ENCODE measurements at places on chromosomes 6 and 20.

DNA sequence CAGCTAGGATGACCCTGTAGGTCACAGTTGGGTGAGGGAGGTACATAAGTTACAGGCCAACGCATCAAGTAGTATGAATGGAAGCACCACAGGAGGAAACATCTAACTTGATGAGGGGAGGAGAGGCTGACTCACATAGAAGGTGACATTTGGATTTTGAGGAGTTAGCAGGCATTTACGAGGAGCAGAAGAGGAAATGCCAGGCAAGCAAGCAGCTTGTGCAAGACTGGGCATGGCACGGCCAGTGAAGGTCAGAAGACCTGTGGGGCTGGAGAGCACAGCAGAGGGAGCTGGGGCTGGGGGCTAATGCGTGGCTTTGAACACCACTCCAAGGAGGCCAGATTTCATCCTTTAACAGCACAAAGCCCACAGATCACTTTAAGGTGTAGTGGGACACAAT lies 37.8 kb downstream of the MUC22 start:
- DNase-seq: no peak

DNA sequence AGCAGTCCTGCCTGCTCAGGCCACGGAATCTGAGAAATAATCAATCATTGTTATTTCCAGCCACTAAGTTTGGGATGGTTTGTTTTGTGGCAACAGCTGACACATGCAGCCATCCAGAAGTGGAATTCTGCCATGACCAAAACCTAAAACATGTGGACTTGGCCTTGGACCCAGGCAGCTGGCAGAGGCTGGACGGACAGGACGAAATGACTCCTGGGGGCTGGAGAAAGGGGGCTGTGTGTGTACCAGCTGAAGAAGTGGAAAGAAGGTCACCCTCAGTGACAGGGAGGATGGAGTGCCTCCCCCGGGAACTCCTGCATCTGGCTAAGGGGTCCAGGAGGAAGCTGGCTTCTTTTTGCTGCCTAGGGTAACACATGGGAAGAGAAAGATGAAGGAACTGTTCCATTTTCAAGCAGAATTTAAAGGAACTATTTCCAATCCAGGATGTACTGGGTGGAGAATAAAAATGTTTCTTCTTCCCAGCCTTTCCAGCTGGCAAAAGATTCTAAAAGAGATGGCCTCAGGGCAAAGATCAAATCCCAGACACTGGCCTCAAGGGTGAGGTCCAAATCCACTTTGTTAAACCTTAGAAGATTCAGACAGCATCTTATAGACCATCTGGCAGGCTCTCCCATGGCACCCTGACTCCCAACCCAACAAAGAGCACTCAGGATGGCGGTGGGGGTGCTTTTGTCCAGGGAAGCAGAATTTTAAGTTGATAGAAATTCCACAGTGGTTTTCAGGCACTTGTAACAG lies 14.3 kb downstream of the SERPINB6 start:
- no peak for DNase-seq

DNA sequence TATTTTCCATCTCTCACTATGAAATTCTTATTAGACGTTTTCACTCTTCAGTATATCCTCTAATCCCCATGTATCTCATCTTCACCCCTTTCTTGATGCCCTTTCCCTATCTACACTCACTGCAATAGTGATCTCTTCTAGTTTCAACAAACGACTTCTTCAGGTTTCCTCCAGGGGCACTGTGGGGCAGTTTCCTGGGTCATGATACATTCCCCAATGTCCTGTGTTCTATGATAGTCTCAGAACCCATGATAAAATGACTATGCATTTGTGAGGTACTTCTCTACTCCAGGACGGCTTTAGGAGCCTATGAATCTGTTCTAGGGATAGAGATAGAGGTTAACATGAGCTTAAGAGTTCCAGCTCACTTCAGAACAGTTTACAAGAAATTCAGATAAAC lies 183.3 kb downstream of the FOXC1 start:
- DNase-seq: no peak

DNA sequence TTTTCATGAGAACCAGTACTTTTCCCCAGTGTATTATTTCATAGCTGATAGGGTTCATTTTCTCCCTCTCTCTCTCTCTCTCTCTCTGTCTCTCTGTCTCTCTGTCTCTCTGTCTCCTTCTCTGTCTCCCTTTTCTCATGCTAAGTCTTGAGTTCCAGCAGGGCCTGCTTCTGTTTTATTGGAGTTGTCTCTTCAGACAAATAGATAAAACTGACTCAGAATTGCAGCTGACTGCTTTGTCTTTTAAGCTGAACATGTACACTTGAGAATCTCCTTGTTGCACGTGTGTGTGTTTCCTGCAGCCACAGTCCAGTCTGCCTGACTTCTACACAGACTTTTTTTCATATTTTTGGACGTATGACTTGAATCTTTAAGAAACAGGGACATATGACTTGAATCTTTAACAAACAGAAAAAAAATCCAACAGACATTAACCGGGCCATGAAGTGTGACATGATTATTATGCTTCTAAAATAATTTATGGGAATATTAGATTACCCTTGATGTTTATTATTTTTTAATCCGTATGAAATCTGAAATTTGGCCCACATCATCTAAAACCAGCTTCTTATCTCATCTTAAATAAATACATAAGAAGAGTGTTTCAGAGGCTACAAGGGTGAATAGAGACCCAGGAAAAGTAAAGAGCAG lies 71.5 kb downstream of the JAG1 start:
- no peak for DNase-seq

GRCh38 chr6:353642-354614 lies 37.6 kb upstream of the IRF4 start:
- DNase-seq: no peak

GRCh38 chr6:22928775-22929174 lies 359.4 kb downstream of the HDGFL1 start:
- no peak for DNase-seq

DNA sequence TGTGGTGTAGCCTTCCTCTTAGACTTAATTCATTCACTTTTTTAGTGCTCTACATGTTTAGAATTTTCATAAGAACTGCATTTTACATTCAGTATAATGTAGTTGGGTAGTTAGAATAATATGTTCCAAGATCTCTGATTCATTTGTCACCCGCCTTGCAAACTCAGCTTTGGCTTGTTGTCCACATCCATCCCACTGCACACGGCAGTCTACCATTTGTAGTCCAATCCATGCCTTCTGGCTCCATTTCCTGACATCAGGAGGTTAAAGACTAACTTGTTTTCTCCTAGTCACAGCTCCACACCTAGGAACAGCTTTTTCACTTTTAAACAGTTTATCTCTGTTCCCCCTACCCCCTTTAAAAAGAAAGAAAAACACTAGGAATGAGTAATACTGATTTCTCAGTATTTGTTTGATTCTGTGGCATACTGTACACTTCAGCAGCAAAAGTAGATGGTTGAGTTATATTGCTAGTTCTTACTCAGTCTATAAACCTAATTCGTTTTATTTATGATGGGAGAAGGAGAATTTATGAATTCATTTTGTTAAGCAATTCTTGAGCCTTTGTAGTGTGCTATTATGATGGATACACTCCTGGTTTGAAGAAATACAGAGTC lies 180.9 kb downstream of the ARID1B start:
- DNase-seq: no peak

GRCh38 chr6:117616391-117617209 lies 14.3 kb upstream of the GOPC start:
- no peak for DNase-seq

DNA sequence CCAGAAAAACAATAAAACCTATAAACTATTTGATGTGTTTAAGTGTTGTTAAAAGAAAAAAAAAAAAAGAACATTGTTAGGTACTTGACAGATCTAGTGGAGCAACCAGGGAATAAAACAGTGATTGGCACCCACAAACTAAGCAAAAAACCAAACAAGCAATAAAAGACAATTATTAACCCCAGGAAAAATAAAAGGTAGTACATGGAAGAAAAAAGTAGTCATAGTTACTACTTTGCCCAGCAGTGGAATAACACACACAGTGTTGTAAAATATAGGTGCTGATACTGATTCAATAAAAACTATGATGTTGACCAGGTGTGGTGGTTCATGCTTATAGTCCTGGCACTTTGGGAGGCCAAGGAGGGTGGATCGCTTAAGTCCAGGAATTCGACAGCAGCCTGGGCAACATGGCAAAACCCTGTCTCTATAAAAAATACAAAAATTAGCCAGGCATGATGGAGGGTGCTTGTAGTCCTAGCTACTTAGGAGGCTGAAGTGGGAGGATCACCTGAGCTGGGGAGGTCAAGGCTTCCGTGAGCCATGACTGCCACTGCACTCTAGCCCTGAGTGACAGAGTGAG lies 43.9 kb downstream of the PIGU start:
- DNase-seq: no peak

GRCh38 chr6:26126394-26127235 lies 39.4 kb downstream of the HFE start:
- no peak for DNase-seq

DNA sequence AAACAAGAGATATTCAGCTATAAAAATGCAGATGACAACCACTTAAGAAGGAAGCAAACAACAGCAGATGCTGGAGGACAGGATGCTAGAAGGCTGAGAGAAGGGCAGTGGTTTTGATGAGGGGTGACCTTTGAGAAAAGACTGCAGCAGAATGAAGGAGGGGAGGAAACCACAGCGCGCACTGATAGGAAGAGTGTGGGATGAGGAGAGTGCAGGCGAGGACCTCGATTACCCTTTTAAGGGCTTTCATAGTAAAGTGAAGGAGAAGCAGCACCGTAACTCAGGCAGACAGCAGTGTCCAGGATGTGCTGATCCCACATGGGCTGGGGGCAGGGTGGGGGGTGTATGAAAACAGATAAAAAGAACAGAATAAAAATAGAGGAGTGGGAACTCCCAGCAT lies 19.2 kb downstream of the ZBTB2 start:
- DNase-seq: no peak

DNA sequence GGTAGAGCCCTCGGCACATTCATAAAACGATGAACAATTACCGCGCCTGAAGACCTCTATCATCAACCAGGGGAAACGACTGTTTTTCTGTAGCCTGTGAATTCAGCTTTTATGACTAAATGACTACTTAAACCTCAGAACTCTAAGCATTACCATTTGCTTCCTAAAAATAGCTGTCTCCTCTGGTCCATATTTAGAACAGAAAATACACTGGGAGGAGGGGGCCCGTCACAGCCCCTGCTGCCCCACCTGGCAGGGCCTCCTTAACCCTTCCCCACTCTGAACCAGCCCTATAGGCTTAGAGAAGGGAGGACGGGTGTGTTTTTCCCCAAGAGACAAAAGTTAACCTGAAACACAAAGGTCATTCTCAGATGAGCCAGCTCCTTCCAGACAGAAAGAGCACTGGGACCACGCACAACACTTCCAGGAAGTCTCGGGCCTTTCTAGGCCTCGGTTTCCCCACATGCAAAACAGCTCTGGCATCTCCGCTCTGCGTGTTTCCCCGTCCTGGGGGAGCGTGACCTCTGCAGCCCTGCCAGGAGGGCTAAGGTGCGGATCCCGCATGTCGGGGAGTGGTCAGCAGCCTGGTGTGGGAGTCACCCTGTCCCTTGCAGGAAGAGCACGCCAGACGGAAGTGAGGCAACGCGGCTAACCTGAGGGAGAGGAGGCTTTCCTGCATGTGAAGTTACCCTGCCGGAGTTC lies 193.9 kb downstream of the DLL1 start:
- no peak for DNase-seq

DNA sequence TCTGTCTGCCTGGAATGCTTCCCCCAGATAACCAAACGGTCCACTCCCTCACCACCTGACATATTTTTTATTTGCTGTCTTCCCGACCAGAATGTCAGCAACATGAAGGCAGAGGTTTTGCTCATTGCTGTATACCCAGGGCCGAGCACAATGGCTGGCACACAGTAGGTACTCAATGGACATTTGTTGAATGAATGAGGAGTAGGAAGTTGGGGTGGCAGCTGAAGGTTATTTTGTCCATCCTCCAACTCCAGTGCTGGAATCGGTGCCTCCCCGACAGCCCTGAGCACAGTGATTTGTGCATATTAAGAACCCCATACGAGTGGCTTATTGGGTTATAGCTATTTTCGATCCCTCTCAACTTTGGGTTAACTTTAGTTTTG lies 10.3 kb downstream of the DUSP15 start:
- no peak for DNase-seq

- no peak for DNase-seq
These were observed 213.8 kb upstream of the MARCKS start for GRCh38 chr6:113643407-113643770.

DNA sequence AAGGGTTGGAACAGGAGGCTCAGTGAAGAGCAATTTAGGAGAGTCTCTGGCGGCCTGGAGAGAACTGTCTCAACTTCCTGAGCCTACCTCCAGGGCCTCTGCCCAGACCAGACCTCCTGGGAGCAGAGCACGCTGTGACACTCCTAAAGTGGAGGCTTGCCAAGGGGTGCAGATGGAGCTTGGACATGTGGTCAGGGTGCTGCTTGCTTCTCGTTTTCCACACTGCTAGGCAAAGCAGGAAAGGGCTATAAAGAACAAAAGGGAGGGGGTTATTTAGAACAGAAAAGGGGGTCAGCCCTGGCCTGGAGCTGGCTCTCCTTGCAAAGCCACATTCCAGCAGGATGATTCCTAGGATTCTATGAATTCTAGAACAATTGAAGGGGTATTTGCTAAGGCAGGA lies 145.7 kb upstream of the GGTLC1 start:
- no peak for DNase-seq

- no peak for DNase-seq
These were observed 118.9 kb upstream of the CEP85L start for GRCh38 chr6:118770112-118770788.

DNA sequence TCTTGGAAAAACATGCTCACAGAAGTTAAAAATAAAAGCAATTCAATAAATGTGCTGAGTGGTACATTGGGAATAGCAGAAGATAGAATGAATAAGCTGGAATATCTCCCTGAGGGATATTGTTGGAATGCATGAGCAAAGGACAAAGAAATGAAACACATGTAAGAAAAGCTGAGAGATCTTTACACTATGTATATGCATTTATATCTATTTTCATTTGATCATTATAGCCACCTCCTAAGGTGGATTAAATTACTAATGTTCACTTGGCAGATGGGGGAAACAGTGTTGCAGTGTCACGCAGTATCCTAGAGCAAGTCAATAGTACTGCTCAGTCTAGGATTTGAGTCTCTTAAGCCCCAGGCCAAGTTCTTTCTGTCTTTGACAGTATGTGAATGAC lies 542.0 kb upstream of the MARCKS start:
- no peak for DNase-seq

- no peak for DNase-seq
These were observed 184.1 kb upstream of the GMDS start for GRCh38 chr6:2429460-2429859.
